Occipital lobe (tissue), 3 donors: ENCODE measurements at places on chromosomes 11 and 22. TPM values are rescaled to one million over a fixed set of nuclear protein-coding genes. Genes with fewer than 3 reads are reported as not detected.

Gene MRGPRF
- total RNA-seq = 2.3 TPM

Gene OSM
- 0.31 TPM for total RNA-seq

Gene NRGN
- total RNA-seq = 2.7 TPM

Gene TREH
- not detected for total RNA-seq

Gene RFPL3
- total RNA-seq = not detected
